ENCODE measurements at places on chromosomes 13 and 19.
A peak's percentile ranks its signal among the peaks of the same experiment; 100 is the strongest.

DNA sequence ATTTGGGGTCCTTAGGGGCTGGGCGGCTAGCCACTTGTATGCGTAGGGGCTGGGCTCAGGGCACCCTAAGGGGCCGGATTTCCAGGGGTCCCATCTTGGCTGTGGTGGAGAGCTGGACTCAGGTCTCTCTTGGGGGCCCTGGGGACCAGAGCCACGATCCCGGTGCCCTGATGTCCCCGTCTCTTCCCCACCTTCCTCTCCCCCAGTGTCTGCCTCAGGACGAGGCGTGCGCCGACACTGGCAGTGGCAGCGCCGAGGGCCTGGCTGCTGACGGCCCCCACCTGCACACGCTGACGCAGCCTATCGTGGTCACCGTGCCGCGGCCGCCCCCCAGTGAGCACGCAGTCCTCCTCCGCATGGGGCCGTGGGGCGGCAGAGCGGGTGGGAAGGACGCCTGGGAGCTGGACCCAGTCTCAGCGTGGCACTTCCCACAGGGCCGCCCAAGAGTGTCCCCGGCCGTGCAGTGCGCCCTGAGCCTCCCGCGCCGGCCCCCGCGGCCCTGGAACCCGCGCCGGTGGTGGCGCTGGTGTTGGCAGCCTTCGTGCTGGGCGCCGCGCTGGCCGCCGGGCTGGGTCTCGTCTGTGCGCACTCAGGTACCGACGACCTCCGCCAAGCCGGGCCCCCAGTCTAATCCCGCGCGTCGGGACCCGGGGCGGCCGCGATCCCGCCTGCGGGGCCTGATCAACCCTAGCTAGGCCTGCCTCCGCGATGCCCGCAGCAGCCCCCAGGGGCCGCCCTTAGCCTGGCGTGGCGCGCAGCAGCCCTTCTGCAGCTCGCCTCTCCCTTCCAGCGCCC lies 2.7 kb upstream of the SNAPC2 start:
- peak; percentile 63 for DNase-seq

DNA sequence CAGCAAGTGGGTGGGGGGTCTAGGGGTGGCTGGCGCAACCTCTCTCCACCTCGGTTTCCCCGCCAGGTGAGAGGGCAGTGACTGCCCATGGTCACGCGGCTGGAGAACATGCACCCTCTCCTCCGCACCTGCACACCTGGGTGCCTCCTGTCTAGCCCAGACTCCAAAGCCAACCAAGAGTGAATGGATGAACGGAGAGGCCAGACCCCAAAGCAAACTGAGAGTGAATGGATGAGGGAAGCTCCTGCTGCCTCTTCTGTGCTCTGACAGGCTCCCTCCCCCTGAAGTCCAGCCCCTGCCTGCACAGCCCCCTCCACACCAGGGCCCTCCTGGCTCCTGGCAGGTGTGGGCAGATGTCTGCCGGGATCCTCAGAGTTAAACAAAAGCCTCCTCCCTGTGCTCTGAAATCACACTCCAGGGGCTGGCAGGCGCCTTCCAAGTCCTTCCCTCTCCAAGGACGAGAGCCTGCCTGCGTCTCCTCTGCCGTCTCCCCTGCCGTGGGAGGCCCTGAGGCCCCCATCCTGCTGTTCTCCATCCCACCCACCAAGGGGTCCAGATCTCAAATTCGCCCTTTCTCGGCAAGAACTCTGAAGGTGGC lies 2.2 kb downstream of the SBNO2 start:
- DNase-seq, result no peak

DNA sequence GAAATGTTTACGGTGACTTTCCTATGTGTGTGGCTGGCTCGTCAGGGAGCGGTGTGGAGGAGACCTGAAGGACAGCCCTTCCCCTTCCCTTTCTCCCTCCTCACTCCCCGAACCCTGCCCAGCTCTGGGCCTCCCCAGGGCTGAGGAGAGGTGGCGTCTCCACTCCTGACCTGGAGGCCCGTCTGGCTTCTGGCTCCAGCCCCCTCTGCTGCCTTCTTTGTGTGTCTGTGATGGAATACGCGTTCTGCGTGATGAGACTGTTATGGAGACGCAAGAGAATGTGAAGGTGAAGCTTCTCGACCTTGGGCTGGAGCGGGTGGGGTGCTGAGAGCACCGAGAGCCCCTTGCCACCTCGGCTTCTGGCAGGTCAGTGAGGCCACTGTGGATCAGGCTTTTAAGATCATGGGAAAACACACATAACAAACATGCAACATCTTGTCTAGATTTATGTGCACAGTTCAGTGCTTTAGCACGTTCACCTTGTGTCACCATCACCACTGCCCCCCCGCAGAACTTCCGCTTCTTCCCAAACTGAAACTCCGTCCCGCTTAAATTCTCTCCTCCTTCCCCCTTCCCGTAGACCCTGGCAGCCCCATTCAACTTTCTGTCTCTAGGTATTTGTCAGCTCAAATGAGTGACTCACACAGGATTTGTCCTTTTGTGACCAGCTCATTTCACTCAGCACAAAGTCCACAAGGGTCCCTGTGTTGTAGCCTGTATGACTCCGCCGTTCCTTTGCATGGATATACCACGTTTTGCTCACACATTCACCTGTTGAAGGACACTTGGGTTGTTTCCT lies 24.7 kb downstream of the ATP11A start:
- DNase-seq, result peak; percentile 18

DNA sequence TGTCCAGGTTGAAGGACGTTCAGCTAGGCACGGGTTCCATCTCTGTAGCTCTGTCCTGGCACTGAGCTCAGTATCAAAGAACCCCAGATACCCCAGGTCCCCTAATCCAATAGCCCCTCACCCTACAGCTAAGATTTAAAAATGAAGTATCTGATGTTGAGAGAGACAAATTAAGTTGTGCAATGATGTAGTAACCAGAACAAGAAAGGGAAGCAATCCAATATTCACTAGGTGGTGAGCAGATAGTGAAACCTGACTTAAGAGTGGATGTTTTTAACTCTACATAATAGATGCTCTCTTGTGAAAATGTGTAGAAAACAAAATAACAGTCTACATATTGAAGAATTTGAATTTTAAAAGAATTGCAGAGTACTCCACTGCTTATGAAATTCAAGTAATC lies 1.8 kb downstream of the ACOD1 start:
- no peak for DNase-seq

DNA sequence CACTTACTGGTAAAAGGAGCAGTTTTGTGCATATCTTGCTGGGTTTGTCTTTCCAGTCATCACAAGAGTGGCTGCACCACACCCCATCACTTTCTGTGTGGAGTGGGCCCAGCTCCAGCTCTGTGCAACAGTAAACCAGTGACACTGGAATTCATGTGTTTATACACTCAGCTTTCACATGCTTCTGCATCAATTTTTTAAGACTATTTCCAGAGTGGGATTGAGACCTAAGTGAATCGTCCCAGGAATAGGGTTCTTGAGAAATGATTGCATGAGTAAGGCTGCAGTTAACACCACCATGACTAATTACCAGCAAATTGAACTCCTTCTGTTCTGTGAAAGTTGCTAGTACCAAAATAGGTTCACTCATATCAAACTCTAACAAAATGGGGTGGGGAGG lies 5.3 kb upstream of the CFAP97D2 start:
- no peak for DNase-seq

GRCh38 chr19:38949580-38950367 lies 19.0 kb downstream of the MRPS12 start:
- peak; percentile 90 for DNase-seq

DNA sequence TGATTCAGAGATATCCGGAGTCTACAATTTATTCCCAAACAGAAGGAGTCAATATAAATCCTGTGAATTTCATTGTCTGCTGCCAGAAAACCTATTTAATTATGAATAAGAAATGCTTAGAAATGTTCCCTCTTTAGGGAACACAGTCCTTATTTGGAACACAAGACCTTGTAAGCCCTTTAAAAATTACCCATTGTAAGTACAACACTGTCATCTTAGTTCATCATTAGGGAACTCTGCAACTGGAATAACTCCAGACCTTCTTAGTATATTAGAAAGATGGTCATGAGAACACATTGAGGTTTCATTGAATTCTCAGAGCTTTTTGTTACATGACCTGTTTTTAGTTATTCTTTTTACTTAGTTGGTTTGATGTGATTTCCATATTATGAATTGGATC lies 548.5 kb upstream of the KLF12 start:
- no peak for DNase-seq

- no peak for DNase-seq
Observed at GRCh38 chr19:16497042-16497441, 848 bp downstream of the C19orf44 start.

DNA sequence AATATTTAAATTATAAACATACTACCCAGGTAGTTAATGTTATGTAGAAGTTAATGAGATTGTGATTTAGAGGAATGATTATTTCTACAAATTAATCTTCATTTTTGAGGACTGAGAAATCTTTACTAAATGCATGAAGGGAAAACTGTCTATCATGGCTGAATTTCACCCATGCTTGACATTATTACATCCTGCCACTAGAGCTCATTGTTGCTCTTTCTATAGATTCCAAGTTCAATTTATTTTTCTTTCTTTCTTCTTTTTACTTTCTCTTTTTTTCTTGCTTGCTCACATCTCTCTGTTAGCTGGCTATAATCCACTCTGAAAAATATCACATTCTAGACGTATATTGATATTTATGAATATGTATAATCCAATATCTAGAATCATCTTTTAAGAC lies 505.0 kb upstream of the KLHL1 start:
- DNase-seq, result no peak

GRCh38 chr13:20658451-20659040 lies 45.0 kb upstream of the IL17D start:
- no peak for DNase-seq

DNA sequence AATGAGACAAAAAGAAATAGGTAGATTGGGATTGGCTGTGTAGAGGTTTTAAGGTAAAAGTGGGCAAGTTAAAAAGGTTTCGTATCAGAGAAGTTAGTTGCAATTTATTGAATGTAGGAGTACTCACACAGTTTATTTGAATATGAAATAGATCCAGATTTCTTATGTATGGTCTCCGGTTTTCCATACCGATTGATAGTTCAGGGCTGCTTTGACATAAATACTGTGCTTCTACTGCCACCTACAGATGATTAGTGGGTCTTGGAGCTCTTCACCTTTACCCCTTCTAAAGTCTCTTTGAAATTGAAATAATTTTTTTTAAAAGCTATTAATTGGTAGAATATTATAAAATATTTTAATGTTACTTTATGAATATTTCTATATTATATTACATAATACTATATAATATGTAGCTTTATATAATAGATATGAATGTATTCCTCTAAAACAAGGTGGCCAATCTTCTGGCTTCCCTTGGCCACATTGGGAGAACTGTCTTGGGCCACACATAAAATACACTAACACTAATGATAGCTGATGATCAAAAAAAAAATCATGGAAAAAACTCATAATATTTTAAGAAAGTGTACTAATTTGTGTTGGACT lies 7.7 kb upstream of the GPR18 start:
- DNase-seq, result no peak

GRCh38 chr19:41860419-41861115 lies 512 bp downstream of the RPS19 start:
- DNase-seq, result no peak

DNA sequence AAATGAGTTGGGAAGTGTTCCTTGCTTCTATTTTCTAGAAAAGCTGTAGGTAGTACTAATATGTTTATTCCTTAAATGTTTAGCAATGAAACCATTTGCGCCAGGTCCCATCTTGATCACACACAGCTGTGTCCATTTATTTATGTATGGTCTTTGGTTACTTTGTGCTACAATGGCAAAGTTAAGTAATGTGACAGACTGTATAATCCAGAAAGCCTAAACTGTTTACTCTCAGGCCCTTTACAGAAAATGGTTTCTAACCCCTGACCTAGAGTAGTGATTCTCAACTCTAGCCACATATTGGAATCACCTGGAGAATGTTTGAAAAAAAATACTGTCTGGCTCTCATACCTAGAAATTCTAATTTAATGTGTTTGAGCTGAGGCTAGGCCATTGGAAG lies 21.3 kb downstream of the SLC46A3 start:
- DNase-seq, result no peak

DNA sequence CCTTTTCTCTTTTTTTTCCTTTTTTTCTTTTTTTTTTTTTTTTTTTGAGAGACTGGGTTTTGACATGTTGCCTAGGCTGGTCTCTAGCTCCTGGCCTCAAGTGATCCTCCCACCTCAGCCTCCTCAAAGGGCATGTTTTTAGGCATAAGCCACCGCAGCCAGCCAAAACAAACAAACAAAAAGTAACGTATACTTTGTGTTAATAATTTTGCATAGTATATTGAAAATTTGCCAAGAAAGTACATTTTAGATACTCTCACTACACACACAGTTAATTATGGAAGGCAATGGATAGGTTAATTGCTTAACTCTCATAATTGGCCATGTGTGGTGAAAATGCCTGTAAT lies 1.6 kb upstream of the RAB11B start:
- no peak for DNase-seq

DNA sequence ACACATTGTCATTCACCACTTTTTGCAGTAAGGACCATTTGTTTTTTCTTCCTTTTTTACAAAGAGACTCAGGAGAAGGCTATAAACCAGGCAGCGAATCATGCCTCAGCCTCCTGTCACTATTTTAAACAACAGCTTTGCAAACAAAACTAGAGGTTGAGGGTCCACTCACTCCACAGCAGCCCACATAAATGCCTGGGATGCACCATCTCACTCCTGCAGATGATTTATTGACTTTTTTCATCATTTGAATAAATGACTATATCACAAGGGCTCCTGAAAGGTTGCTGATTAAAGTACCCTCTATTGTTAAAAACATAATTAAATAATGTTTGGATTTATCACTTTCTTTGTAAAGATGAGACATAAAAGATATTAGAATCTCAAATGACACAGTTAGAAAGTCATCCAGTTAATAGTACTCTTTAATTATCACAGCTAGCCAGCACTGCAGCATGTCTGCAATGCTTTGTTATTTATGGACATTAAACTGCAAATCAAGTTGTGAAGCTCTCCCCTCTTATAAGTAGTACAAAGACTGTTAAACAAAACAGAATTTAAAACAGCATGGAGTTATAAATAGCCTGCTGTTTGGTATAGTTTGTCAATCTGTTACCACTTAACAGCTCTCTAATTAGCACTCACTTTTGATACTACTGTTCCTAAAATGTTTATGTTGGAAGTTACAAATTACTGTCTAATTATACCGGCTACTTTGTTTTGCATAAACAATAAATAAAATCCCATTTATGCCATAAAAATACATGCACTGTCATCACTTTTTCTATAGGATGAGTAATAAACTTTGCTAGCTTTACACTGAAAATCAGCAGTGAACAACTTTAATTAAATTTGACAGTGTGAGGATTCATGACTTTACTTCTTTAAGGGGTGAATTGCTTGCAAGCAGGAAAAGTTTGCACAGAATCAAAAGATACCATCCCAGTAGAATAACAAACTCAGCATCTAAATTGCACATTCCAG lies 853.2 kb downstream of the UQCRFS1 start:
- no peak for DNase-seq

DNA sequence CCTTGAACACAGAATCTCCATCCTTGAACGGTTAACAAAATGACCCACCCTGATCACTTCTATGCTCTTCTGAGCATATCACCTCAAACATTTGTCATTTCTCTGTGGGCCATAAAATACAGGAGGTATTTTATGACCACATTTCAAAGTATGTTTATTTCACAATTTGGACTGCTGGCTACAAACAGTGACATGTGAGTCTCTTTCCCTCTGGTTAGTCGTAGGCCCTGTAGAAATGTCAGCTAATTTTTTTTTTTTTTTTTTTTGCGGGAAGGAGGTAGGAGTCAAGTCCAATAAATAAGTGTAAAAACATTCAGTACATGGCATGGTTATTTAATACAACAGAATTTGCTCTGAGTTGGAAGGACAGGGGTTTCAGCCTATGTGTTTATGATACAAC lies 70.7 kb downstream of the FOXO1 start:
- DNase-seq, result no peak
